Thoracic aorta (tissue), 2 donors: ENCODE measurements at places on chromosomes 1 and 21.

GRCh38 chr1:24921412-24921811, 8.7 kb downstream of the RUNX3 start:
- H3K4me3 ChIP-seq, result no peak overlapping the region
- peaks cover 19% of the 10 kb centered on the region for H3K4me1 ChIP-seq
- H3K27ac ChIP-seq, result no peak overlapping the region
- H3K36me3 ChIP-seq, result no peaks in the 10 kb centered on the region
- H3K27me3 ChIP-seq, result no peaks in the 10 kb centered on the region

DNA sequence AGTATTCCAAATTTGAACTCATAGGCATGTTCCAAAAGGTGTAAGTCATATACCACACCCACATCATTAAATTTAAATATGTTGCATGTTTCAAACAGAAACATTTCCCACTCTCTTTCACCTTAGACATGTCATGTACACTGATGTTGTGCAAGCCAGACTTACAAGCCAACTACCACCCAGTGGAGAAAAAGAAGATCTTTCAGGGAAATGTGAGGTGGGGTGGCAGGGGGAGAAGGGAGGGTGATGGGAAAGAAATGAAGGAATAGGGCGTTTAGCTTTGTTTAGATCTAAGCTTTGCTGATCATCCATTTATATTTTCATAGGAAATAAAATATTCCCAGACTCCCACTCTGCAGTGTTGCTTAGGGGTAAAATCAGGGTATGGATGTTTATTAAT, 1.6 kb downstream of the NEGR1 start:
- H3K27me3 ChIP-seq, result no peaks in the 10 kb centered on the region
- no peaks in the 10 kb centered on the region for H3K4me1 ChIP-seq
- peak overlapping the region; percentile 45 for H3K27ac ChIP-seq
- no peak for DNase-seq
- peak overlapping the region; percentile 77 for H3K4me3 ChIP-seq

- H3K4me3 ChIP-seq, result no peak overlapping the region
- peaks cover 12% of the 10 kb centered on the region for H3K36me3 ChIP-seq
- no peaks in the 10 kb centered on the region for H3K27me3 ChIP-seq
- H3K4me1 ChIP-seq, result no peaks in the 10 kb centered on the region
- H3K27ac ChIP-seq, result no peak overlapping the region
Measured at GRCh38 chr1:211985556-211986264, 49.6 kb downstream of the INTS7 start.

DNA sequence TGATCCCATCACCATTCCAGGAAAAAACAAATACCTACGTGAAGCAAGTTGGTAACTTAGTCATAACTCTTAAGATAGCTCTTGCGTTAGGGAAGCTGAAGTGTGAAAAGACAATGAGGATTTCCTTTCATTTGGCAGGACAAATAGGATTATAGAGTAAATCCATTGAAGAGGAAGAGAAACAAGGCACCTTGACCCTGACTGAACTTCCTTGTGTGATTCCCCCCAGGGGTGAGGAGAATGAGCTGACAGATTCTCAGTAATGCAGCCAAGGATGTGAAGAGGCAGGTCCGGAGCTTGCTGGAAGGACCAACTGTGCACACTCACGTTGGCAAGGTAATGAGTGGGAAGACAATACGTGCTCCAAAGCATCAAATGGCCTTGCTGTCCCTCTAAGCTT, 55.0 kb upstream of the HMCN1 start:
- no peaks in the 10 kb centered on the region for H3K36me3 ChIP-seq
- no peak overlapping the region for H3K4me3 ChIP-seq
- no peak for DNase-seq
- H3K27me3 ChIP-seq, result no peaks in the 10 kb centered on the region
- H3K4me1 ChIP-seq, result peaks cover 5% of the 10 kb centered on the region

DNA sequence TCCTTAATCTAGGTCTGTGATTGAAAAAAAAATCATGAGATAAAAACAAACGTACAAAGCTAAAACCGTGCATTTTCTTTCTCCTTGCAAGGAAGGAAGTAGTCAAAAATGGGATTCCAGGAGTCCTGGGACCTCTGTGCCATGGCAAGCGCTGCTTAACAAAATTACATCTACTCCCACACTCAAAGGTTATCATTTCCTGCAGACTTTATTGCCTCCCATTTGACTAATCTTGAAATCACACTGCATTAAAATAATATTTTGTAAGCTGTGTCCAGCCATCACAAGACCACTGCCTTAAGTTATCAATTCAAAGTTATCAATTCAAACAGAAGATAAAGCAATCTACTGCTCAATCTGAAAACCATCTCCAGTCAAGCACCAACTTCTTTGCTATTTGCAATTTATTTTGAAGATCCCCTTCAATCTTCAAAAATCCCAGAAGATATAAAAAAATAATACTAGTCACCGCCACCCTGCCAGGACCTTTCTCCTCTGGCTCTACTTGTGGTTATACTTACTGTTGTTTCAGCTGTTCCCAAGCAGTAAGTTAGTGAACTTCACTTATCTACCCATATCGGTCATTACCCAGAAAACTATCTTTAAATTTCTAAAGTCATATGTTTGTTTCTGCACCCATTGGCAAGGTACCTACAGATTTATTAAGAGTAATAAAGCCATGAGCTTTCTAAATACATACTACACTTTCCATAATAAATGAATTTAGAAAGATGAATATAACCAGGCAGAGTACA, 38.1 kb upstream of the RAP1GAP start:
- H3K27me3 ChIP-seq, result no peaks in the 10 kb centered on the region
- no peak overlapping the region for H3K27ac ChIP-seq
- DNase-seq, result no peak
- H3K4me1 ChIP-seq, result no peaks in the 10 kb centered on the region

GRCh38 chr21:35619184-35619583, 441.1 kb downstream of the SETD4 start:
- H3K27me3 ChIP-seq, result no peaks in the 10 kb centered on the region
- no peak overlapping the region for H3K27ac ChIP-seq
- no peaks in the 10 kb centered on the region for H3K36me3 ChIP-seq
- no peaks in the 10 kb centered on the region for H3K4me1 ChIP-seq

DNA sequence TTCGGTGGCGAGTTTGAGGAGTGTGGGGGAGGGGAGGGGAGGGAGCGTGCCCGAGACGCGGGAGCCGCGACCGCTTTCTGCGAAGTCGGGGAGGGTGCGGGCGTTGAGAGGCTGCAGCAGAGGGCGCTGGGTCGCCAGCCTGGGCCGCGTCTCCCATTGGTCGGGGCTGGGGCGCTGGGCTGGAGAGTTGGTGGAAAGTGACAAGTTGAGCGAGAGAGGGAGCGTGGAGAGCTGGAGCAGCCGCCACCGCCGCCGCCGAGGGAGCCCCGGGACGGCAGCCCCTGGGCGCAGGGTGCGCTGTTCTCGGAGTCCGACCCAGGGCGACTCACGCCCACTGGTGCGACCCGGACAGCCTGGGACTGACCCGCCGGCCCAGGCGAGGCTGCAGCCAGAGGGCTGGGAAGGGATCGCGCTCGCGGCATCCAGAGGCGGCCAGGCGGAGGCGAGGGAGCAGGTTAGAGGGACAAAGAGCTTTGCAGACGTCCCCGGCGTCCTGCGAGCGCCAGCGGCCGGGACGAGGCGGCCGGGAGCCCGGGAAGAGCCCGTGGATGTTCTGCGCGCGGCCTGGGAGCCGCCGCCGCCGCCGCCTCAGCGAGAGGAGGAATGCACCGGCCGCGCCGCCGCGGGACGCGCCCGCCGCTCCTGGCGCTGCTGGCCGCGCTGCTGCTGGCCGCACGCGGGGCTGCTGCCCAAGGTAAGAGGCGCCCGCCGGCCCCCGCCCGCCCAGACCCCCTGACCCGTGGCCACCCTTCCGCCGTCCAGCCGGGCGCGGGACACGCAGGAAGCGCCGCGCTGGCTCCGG, at the start of gene ROR1:
Gene ROR1 (plus strand): TSS at position 203 of the 802 bp plus-strand sequence.
- no peaks in the 10 kb centered on the region for H3K27me3 ChIP-seq
- H3K27ac ChIP-seq, result peak within 1 kb of the TSS; percentile 89
- no peaks in the 10 kb centered on the region for H3K36me3 ChIP-seq
- H3K4me1 ChIP-seq, result peaks cover 39% of the 10 kb centered on the region
- DNase-seq, result peak; percentile 73
- peak within 1 kb of the TSS; percentile 78 for H3K4me3 ChIP-seq

DNA sequence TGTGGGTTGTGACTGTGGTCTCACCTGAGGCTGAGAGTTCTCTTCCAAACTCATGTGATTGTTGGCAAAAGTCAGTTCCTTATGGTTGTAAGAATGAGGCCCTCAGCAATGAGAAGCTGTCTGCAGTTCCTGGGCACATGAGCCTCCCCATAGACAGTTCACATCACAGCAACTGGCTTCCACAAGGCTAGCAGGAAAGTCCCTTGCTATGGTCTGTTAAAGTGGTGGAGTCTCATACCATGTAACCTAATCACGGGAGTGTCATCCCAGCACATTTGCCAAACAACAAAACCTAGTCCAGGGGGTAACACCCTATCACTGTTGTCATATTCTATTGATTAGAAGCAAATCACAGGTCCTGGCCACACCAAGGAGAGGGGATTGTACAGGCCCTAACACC, 163.8 kb downstream of the BACH1 start:
- H3K27ac ChIP-seq, result no peak overlapping the region
- H3K4me3 ChIP-seq, result no peak overlapping the region
- H3K4me1 ChIP-seq, result no peaks in the 10 kb centered on the region
- H3K36me3 ChIP-seq, result no peaks in the 10 kb centered on the region
- DNase-seq, result no peak

- no peak overlapping the region for H3K27ac ChIP-seq
- no peaks in the 10 kb centered on the region for H3K27me3 ChIP-seq
- H3K4me1 ChIP-seq, result no peaks in the 10 kb centered on the region
- DNase-seq, result no peak
- H3K36me3 ChIP-seq, result no peaks in the 10 kb centered on the region
Measured at GRCh38 chr1:4105300-4105880, 205.3 kb upstream of the C1orf174 start.

DNA sequence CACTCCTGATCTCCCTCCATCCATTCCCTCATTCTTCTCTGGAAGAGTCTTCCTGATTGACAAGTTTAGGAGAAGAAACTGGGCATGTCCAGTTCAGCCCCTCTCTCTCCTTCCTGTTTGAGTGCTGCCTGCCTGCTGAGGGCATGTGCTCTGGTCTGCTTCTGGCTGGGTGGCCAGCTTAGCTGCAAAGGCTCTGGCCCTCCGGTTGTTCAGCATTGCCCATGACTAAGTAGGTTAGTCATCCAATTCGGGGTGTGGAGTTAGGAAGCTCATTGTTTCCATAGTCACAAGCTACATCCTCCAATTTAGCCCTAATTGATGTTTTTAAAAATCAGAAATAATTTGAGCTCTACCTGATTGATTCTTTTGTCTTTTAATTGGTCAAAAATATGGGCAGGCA, 25.6 kb upstream of the PLA2G2E start:
- no peak overlapping the region for H3K27ac ChIP-seq
- no peak overlapping the region for H3K4me3 ChIP-seq
- no peaks in the 10 kb centered on the region for H3K27me3 ChIP-seq
- DNase-seq, result no peak
- H3K4me1 ChIP-seq, result no peaks in the 10 kb centered on the region
- H3K36me3 ChIP-seq, result no peaks in the 10 kb centered on the region

- H3K27ac ChIP-seq, result peak overlapping the region; percentile 83
- H3K4me3 ChIP-seq, result no peak overlapping the region
- no peaks in the 10 kb centered on the region for H3K27me3 ChIP-seq
- DNase-seq, result no peak
Measured at GRCh38 chr1:1429671-1430073, 5.8 kb upstream of the VWA1 start.

DNA sequence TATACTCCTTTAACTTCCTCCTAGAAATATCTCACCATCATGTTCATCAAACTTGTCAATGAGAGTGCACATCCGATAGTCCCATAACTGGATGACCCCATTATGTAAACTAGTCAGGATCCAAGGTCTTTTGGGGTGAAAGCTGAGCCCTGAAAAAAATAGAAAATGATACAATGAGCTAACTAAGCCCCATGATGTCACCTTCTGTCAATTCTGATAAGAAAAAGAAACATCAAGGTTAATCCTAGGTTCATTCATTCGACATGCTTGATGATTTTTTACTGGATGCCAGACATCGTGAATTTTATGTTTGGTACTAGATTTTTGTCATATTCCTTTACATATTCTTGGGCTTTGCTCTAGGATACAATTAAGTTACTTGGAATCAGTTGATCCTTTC, 2.9 kb downstream of the COPA start:
- DNase-seq, result no peak
- no peak overlapping the region for H3K27ac ChIP-seq
- peaks cover 27% of the 10 kb centered on the region for H3K36me3 ChIP-seq
- H3K4me3 ChIP-seq, result no peak overlapping the region
- H3K4me1 ChIP-seq, result peaks cover 19% of the 10 kb centered on the region
- H3K27me3 ChIP-seq, result no peaks in the 10 kb centered on the region

- peaks cover 40% of the 10 kb centered on the region for H3K36me3 ChIP-seq
- DNase-seq, result no peak
- no peak overlapping the region for H3K27ac ChIP-seq
- no peaks in the 10 kb centered on the region for H3K4me1 ChIP-seq
- H3K4me3 ChIP-seq, result no peak overlapping the region
Measured at GRCh38 chr1:112666946-112667345, 7.5 kb upstream of the MOV10 start.

GRCh38 chr1:203744075-203744972, 20.7 kb upstream of the LAX1 start:
- no peak for DNase-seq
- no peaks in the 10 kb centered on the region for H3K27me3 ChIP-seq
- peak overlapping the region; percentile 21 for H3K27ac ChIP-seq
- H3K4me3 ChIP-seq, result peak overlapping the region; percentile 30
- peaks cover 18% of the 10 kb centered on the region for H3K4me1 ChIP-seq

GRCh38 chr1:101526813-101527212, 290.0 kb downstream of the S1PR1 start:
- no peaks in the 10 kb centered on the region for H3K27me3 ChIP-seq
- H3K36me3 ChIP-seq, result no peaks in the 10 kb centered on the region
- DNase-seq, result no peak
- H3K27ac ChIP-seq, result no peak overlapping the region

GRCh38 chr1:151655371-151655770, 43.5 kb downstream of the SNX27 start:
- H3K36me3 ChIP-seq, result peaks cover 10% of the 10 kb centered on the region
- no peaks in the 10 kb centered on the region for H3K27me3 ChIP-seq
- H3K27ac ChIP-seq, result no peak overlapping the region
- no peak overlapping the region for H3K4me3 ChIP-seq
- no peaks in the 10 kb centered on the region for H3K4me1 ChIP-seq

- no peak overlapping the region for H3K27ac ChIP-seq
- H3K27me3 ChIP-seq, result no peaks in the 10 kb centered on the region
- H3K36me3 ChIP-seq, result no peaks in the 10 kb centered on the region
- DNase-seq, result no peak
Measured at GRCh38 chr1:93815366-93816110, 63.5 kb downstream of the DNTTIP2 start.

GRCh38 chr1:236800623-236801022, 5.5 kb downstream of the MTR start:
- H3K27me3 ChIP-seq, result no peaks in the 10 kb centered on the region
- peaks cover 3% of the 10 kb centered on the region for H3K36me3 ChIP-seq
- no peak overlapping the region for H3K4me3 ChIP-seq
- peaks cover 15% of the 10 kb centered on the region for H3K4me1 ChIP-seq
- H3K27ac ChIP-seq, result no peak overlapping the region
- no peak for DNase-seq

DNA sequence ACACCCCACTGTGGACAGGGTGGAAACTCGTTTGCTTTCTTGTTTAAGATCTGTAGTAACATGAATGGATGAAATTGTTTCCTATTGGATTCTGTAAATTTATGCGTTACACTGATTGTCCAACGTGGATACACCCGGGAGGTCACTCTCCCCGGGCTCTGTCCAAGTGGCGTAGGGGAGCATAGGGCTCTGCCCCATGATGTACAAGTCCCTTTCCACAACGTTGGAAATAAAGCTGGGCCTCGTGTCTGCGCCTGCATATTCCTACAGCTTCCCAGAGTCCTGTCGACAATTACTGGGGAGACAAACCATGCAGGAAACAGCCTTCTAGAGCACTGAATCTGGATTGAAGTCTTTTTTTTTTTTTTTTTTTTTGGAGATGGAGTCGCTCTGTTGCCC, 1.4 kb downstream of the RCC1 start:
- H3K4me3 ChIP-seq, result peak overlapping the region; percentile 98
- no peak for DNase-seq
- H3K36me3 ChIP-seq, result peaks cover 26% of the 10 kb centered on the region
- H3K27ac ChIP-seq, result peak overlapping the region; percentile 89
